ENCODE measurements at places on chromosomes 16 and 17.

DNA sequence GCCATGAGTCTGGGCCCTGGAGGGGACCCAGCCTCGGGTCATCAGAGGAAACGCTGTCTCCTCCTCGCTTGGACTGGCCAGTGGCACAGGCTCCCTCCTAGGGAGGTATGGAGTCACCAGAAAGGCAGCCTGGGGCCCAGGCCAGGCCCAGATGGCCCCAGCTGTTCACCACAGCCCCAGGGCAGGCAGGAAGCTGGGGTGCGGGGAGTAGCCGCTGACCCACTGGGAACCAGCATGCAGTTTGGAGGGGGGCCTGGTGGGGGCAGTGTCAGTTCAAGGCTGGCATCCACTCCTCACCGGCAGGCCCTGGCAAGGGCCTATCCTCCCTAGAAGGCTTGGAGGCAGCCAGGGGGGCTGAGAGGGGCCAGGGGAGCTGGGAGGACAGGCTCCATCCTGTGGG is 48.8 kb downstream of the SDK2 start:
- DNase-seq = no peak

- no peak for DNase-seq
These were observed 49.4 kb downstream of the XPO6 start for GRCh38 chr16:28162326-28162877.

GRCh38 chr17:32935726-32936125 is 7.8 kb downstream of the TMEM98 start:
- no peak for DNase-seq

GRCh38 chr17:16013943-16014407 is 14.4 kb downstream of the TTC19 start:
- no peak for DNase-seq

All from activated T-helper 1 cell treated with anti-CD3 and anti-CD28 coated beads, Interleukin-2, amount 50 U/mL, for 16 hours (primary cell).